ENCODE measurements at places on chromosomes 16 and 17.
A peak's percentile ranks its signal among the peaks of the same experiment; 100 is the strongest.

DNA sequence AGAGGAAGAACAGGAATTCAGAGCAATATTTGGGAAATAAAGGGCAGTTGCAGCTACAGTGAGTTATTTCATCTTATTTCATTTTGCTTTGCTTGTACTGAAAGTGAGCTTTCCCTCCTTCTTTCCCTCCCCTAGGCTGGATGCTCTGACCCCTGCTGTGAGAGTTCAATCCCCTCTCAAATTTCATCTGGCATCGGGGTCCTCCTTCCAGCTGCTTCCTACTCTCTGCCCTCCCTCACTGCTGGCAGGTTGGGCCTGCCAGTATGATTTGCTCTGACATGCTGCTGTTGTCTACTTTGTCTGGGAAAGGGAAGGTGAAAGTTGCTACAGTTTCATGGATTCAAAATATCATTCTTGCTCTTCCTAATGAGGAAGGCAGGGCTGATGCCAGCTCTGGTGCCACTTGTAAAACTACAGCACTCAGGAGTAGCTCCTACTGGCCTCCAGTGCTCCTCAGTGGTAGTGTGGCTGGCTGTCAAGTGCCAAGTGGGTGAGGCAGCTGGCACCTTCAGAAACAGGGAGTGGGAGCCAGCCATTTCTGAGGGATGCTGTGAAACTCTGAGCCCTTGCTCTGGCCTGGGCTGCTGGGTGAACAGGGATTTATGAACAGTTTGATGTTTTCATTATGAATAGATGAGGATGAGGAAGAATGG, 408.6 kb downstream of the HAPSTR1 start:
- DNase-seq: no peak

DNA sequence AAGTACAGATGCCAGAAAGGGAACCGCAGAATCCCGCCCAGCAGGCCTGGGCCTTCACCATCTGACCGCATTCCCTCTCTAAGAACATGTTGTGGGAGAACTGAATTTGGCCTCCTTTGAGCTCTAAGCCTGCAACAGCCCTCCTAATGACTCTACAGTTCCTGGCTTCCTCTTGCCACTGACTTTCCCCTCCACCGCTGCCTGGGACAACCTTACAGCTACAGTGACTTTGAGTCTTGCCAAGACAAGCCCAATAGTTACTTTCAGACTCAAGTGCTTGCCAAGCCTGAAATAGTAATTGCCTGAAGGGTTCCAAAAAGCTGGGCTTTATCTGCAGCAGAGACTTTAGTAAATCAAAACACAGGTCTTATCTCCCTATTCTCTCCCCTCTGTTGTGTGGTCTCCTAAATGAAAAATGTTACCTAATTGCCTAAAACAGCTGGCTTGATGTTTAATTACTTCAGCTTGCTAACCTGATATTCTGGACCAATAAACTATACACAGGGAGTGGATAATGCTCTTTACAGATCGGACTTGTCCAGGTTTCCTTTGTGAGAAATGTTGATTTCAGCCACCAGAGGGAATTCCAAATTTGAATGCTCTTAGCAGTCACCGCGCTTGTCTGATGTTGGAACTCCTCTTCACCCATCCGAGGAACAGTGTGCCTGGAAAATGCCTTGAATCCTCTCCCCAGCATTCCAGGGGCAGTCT, 85.1 kb upstream of the TBX2 start:
- DNase-seq: no peak

- DNase-seq: no peak
Measured at GRCh38 chr17:2792366-2793169, 3.7 kb upstream of the RAP1GAP2 start.

GRCh38 chr16:54284319-54284930, 2.2 kb downstream of the IRX3 start:
- peak; percentile 9 for DNase-seq

DNA sequence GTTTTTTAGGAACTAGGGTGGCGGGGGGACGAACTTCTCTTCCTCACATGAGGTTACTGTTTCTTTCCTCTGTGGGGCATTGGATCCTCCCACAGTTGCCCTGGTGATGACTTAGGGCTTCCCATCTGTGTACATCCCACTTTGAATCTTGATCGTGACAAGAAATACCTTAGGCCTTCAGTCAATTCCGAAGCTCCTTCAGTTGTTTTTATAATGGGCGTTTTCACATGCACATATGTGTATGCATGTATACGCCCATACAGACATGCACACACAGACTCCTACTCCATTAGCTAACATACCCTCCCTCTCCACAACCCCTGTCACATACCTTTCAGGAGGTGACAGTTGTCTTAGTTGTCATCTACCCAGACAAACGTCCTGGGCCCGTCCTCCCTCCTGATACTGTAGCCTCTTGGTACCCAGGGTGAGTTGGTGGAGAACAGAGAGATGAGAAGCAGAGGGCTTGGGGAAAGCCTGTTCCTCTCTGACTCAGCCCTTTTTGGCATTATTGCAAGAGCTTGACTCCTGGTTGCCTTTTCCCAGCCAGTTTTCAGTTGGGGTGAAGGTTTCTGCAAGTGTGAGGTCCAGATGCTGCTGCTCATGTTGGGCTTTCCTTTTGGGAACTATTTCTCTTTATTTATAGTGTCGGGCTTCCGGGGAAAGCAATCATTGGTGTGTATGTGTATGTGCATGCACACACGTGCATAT, 2.2 kb upstream of the AOC2 start:
- DNase-seq: no peak

DNA sequence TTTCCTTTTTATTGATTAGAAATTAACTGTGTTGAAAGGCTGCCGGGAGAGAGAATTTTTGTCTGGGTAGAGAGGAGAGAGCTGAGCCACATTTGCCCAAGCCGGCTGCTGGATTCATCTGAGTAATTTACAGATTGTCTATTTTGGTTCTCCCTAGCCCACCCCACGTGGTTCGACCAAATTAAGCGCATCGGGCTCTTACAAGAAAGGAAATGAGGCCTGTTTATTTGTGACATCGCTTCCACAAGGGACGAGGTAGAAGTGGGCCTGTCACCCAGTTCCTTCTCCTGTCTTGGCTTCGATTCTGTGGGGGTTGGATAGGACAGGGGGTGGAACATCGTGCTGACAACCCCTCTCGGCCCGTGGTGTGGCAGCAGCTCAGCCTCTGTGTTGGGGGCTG, 42.9 kb downstream of the SYT17 start:
- DNase-seq: no peak

- DNase-seq: peak; percentile 66
Measured at GRCh38 chr16:49158029-49158642, 123.5 kb downstream of the CBLN1 start.

DNA sequence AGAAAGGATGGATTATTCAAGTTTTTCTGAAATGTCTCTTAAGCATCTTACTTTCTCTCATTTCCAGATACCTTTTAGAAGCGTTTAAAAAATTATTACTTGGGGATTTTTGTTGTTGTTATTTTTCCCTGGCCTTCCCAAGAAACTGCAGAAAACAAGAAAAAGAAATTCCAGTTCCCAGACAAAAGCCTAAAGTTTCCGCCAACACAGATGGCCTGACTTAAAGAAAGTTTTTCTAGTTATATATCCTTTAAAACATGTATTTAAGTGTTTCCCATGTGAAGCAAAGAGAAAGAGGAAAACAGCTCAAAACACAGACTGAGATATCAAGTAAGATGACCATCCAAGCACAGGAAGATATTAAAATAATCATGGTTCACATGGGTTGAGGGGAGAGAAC, 401.7 kb upstream of the MAF start:
- DNase-seq: no peak

DNA sequence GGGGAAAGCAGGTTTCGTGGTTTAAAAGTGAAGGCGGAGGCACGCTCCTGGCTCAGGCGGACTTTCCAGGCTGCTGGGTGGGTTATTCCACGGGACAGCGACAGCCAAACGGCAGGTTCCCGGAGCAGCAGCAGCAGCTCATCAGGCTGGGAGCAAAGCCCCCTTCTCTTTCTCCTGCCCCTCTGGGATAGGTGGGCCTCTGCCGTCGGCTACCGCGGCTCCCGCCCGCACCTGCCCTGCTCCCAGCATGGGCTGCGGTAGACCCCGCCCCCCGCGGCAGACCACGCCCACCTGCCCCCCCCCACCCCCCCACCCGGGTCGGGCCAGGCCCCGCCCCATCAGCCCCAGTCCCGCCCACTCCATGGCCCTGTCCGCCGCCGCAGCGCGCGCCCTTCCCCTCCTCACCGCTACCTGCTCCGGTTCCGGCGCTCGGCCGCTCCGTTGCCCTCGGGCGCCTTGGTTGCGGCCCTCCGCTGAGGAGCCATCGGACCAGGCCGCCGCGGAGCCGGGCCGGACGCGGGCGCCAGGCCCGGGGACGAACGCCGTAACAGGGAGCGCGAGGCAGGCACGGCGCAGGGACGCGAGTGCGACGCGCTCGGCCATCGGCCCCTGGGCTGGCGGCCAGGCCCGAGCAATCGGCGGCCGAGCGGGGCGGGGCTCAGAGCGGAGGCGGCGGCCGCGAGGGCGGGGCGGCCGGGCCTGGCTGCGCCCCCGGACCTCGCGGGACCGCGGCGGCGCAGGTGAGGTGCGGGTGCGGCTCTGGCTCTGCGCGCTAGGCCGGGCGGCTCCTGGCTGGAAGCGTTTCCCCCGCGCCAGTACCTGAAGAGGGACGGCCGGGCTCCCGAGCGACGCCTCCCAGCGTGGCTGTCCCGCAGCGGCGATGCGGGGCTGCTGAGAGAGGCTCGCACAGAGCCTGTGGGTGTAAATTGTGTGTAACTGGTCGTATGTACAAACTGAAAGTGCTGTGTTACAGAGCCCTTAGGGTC, at the start of the genes HEXD and OGFOD3:
TSS of gene HEXD (plus strand) at position 347 of the 986 bp plus-strand sequence. CDS start 1,453 bp downstream, outside the sequence.
TSS of gene OGFOD3 (minus strand) at position 586 of the 986 bp plus-strand sequence. CDS start at position 485, 101 bp downstream.
- DNase-seq: peak; percentile 89

GRCh38 chr16:4617880-4618279, 3.2 kb upstream of the UBALD1 start:
- DNase-seq: no peak

DNA sequence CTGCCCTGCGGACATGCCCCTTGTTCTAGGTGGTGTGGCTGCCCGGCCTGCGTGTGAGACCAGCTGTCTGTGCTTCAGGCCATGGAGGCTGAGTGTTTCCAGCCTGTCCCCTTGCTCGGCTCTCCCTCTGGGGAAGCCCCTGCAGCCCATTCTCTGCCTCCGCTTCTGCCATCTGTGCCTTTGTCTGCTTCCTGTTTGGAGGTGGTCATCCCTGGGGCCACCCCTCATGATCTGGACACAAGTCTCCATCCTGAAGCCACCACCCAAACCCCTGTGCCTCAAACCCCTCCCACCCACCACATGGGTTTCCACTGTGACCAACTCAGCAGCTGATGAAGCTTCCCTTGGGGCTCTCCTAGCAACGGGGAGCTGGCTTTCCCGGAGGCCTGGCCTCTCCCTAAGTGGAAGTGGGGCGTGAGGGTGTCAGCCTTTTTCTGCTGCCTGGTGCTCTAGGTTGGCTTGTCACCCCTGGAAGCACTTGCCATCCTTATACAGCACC, 184.9 kb downstream of the SEC14L1 start:
- DNase-seq: no peak

DNA sequence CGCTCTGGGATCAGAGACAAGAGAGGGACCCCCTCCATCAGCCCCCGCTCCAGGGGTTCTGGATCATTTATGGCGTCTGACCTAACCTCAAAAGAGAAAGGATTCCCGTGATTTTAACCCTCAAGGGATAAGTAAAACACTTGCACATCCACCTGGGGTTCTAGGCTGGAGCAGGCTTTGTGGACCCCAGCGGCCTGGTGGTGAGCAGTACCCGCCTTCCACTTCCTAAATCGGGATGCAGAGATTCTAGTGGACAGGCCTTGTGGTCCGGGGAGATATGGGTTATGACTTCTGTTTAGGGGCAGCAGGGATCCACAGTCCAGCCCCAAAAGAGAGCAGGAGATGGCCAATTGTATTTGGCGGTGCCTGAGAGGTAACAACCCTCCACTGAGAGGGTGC, 684 bp upstream of the PITPNM3 start:
- no peak for DNase-seq

GRCh38 chr17:66466840-66467367, 164.5 kb downstream of the PRKCA start:
- DNase-seq: peak; percentile 100

- no peak for DNase-seq
Measured at GRCh38 chr16:86491640-86492023, 18.7 kb upstream of the FOXF1 start.

- no peak for DNase-seq
Measured at GRCh38 chr16:28311413-28311812, 19.1 kb downstream of the SBK1 start.
